Glutamatergic neuron (in vitro differentiated cells): ENCODE measurements at places on chromosomes 5 and 9. TPM values are rescaled to one million over a fixed set of nuclear protein-coding genes. Genes with fewer than 3 reads are reported as not detected.
A peak's percentile ranks its signal among the peaks of the same experiment; 100 is the strongest.

DNA sequence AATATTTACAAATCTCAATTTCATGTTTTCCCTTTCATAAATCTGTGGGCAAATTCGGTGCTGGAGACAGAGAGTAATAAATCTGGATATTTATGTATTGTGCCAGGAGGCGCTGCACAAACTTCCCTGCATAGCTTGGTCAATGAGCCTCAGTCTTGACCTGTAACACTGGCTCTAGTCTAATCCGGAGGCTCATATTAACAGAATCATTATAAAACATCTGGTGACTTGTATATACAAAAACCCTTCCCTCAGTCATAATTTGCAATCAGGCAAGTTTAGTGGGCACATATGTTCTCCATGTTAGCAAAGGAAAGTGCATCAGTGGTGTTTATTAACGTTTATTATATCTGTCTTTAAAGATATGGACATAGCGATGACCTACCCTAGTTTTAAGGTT, 104.0 kb upstream of the BNC2 start:
- no peak for DNase-seq

- no peak for DNase-seq
Measured at GRCh38 chr9:14530841-14531240, 162.4 kb downstream of the ZDHHC21 start.

The NR4A3 gene
- total RNA-seq = 4.1 TPM

The RNF183 gene
- total RNA-seq = not detected

- no peak for DNase-seq
Measured at GRCh38 chr9:23232831-23233230, 593.2 kb downstream of the ELAVL2 start.

DNA sequence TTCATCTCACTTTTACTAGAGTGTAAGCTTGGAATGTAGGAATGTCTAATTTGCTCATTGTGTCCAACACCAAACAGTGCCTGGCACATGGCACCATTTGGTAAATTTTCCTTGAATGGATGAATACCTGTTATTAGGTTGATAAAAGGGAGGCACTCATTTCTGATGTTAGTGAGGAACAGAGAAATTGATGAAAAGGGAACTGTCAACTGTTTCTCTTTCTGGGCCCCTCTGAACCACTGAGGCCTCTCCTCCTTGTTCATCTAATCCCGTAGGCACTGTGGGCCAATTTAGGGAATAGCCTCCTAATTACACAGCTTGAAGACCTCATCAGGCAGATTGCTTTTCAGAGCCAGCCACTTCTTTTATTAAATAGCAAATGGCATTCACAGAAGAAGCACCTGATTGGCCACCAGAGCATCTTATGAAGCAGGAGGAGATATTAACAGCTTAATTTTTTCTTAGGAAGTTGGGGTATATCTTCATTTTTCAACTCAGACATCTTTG, 22.6 kb downstream of the MRRF start:
- DNase-seq = no peak

DNA sequence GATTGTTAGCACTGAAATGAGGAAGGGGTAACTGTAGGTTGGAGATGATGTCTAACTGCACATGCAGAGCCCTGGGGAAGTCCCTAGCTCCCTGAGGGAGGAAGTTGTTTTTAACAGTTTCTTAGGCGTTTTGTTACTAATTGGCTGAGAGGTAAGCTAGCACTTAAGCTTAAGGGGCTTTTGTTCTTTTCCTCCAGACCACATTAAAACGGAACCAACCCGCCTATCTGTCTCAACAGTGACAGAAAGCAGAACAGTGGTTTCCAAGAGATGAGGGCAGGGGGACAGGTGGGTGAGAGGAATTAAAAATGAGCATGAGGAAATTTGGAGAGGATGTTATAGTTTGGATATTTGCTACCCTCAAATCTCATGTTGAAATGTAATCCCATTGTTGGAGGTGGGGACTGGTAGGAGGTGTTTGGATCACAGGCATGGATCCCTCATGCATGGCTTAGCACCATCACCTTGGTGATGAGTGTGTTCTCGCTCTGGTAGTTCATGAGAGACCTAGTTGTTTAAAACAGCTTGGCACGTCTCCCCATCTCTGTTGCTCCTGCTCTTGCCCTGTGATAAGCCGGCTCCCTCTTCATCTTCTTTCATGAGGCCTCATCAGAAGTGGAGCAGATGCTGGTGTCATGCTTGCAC, 38.9 kb downstream of the LYRM7 start:
- no peak for DNase-seq

DNA sequence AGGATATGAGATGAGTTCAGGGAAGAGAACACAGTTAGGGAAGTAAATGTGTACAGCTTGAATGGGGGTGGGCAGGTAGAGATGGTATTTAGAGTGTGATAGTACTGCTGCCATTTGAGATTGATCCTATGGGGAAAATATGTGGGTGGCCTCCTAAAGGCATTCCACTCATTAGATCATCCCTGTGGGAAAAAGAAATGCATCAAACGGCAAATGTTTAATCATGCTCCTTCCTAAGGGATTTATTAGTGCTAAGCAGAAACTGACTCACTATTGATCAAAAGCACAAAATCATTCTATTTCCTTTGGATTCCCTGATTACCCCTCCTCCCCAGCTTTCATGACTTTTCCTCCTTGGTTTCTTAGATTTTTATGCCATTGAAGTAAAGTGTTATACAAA, 36.4 kb upstream of the SMC5 start:
- no peak for DNase-seq

DNA sequence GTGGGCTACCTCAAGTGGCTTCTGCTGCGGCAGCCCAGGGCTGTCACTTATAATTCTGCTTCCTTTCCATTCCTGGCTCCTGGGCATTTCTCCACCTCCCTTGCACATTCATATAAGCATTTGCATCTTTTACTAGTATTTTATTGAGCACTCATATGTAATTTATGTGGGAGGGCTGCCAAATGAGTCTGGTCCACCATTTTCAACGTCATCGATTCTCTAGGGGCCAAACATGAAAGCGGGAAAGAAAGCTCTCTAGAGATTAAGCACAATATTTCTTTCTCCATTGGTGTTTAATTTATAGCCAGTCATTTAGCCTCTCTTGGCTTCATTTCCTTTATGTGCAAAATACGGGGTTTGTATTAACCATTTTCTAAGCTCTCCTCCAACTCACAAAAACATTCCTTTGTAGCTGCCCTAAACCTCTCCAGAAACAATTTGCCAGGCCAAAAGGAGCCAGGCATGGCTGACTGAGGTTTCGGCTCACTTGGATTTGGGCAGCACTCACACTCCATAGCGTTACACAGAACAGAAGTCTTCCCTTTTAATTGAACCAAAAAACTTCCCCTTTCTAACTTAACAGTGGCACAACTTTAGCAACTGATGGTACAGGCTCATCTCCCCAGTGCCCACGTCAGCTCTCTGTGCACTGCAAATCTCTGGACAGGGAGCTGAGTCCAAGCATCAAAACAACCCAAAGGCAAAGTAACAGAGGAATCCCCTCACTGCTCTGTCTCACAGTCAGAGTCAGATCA, 183.5 kb downstream of the ROR2 start:
- DNase-seq = no peak

DNA sequence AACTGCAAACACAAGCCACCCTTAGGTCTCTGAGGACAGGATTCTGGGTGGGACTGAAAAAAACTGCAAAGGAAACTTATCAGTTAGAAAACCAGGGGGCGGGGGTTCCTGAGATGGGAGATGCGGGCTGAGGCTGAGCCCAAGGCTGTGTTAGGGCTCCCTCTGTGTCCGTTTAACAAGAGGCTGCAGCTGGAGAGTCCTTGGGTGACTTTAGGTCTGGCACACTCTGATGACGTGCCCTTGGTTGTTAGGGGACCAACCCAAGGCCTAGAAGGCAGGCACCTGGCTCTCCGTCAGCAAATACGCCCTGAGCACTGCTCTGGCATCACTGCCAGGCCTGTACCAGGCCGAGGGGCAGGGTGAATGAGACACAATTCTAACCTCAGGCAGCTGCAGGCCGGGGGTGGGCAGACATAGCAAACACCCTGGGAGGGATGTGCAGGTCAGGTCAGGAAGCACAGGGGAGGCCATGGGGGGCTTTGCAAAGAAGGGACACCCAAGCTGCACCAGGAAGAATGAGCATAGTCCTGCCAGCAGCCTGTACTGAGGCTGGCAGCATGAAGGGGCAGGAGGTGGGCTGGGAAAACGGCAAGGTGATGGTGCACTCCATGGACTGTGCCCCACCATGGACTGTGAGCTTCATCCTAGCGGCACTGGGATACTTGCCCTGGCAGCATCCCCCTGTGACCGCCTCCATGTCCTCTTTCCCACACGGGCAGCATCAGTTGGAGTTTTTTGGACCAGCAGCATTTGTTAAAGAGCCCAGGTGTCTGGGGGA, 137.9 kb downstream of the GABBR2 start:
- DNase-seq = no peak

The SNX30 gene
- 41.7 TPM for total RNA-seq

- peak; percentile 35 for DNase-seq
Measured at GRCh38 chr5:146947181-146947941, 68.8 kb upstream of the PPP2R2B start.

GRCh38 chr5:160075073-160075472, 44.2 kb downstream of the PWWP2A start:
- DNase-seq = no peak

The CDH9 gene
- total RNA-seq = 3.6 TPM

The CDC25C gene
- total RNA-seq = 3.2 TPM

The SHOC1 gene
- total RNA-seq = not detected

The IGFBPL1 gene
- 590 TPM for total RNA-seq

DNA sequence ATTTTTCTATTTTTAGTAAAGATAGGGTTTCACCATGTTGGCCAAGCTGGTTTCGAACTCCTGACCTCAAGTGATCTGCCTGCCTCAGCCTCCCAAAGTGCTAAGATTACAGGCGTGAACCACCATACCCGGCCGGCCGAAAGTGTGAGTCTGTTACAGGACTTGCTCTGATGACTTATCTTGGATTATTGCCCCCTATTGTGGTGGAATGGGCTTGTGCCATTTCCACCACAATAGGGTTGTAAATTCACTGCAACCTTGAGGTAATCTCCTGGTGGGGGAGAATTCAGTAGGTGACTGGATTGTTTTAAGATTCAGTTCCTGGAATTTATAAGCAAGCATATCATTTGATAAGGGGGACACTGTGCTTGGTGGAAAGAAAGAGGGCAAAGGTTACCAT, 15.0 kb upstream of the HMGCR start:
- DNase-seq = no peak

The SLC35A4 gene
- total RNA-seq = 50.7 TPM

DNA sequence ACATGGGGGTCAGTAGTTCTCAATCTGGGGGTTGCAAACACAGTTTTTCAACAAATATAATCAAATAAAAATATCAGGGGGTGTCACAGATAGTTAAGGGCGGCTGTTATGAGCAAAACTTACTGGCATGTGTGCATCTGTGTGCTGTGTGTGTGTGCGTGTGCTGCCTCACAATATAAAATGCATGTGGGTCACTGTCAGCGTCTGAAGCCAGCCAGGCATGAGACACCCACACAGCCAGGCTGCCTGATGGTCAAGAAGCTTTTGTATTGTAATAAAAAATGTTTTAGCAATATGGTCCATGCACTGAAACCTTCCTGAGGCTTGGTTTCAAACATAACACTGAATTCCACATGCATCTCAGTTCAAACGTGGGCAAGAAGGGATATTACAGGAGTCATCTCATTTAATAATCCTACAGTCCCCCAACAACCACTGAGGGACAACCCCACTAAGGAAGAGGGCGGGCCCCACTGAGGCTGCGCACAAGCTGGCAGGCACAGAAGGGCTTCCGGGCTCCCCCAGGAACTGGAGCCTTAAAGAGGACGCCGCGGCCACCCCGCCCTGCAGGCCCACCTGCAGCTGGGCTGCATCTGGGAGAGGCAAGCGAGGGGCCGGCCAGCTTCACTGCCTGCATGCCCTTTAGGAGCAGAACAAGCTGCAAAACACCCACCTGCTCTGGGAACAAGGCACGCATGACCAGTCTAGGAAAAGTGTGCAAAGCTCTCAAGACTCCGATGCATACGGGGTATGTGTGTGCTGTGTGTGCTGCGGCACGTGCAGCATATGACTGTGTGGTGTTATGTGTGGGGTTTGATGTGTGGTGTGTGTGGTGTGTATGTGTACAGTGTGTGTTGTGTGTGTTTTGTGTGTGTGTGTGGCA, 14.1 kb downstream of the SEMA4D start:
- peak; percentile 42 for DNase-seq

The BNC2 gene
- total RNA-seq = 15.2 TPM

The CD72 gene
- total RNA-seq = 4.9 TPM

The NXNL2 gene
- total RNA-seq = not detected

- no peak for DNase-seq
Measured at GRCh38 chr5:105030153-105030552, 1467.6 kb upstream of the NUDT12 start.

DNA sequence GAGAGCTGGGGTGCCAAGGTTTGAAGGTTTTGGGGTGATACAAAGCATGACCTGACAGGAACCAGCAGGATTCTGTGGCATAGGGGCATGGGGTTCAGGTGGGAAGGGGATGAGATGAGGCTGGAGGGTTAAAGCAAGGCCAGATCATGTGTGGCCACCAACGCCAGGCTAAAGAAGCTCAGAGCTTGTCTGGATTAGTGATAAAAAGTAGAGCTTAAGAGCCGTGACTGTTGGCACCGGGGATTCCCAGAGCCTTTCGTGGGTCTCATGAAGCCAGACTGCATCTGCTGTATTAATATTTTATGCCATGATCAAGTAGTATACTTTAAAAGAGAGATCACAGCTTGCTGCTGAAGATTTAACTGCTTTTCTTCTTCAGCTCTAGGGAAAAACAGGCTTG, 8.5 kb upstream of the GSN start:
- DNase-seq = no peak

DNA sequence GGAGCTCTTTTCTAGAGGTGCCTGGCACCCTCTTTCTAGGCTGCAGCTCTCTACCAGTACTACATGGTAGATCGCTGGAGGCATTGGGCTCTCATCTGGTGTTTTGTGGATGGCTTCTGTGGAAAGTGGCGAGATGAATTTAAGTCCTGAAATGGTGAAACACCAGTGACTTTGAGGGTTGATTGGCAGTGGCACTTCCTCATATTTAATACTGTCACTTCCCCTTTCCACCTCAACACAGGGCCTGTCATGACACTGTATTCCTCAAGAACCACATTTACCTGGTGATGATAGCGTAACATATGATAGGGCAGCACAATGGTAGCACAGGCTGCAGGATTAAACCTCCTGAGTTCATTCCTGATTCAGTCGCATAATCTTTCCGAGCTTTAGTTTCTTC, 132.1 kb downstream of the KDM4C start:
- no peak for DNase-seq

DNA sequence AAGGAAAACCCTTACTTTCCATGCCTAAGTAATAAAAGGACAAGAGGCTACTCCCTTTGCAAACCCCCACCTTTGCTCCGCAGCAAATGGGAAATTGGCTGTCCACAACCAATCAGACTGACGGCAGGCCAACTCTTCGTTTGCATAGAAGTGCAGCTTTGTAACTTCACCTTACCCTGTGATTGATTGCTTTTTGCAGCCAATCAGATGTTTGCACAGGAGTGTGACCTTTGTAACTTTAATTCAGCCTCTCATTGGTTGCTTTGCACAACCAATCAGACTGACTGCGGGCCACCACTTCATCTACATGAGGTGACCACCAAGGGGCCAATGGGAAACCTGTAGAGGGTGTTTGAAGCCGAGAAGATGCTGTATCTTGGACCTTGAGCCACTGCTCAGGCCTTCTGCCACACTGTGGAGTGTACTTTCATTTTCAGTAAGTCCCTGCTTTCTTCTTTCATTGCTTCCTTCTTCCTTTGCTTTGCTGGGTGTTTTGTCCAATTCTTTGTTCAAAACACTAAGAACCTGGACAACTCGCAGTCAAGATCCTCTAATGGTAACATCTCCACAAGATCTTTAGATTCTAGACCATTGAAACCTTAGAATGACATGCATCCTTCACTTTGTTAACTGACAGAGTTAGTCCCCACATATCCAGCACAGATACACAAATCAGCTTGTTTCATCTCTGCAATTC, 51.3 kb upstream of the FREM1 start:
- DNase-seq = no peak

GRCh38 chr5:6861036-6861435, 147.8 kb downstream of the TENT4A start:
- no peak for DNase-seq
